ENCODE measurements at places on chromosomes 5 and 9.

GRCh38 chr5:139182528-139183296 lies 15.5 kb downstream of the SIL1 start:
- no peak for DNase-seq

DNA sequence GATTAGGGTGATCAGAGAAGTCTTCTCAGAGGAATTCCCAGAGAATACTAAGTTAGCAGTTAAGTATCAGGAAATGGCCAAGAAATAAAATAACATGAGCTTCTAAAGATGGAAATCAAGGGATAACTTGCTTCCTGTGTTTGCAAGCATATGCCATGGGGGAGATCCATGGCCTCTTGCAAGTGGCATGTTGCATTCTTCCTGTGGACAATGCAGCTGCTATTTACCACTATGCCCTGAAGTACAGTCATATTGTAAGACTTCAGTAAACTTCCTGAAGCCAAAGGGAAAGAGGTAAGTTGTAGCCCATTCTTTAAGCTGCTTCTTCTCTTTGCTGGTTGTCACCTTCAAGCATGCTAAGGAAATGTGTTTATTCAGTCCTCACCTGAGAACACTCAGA lies 154.7 kb upstream of the RUSC2 start:
- peak; percentile 33 for DNase-seq

- no peak for DNase-seq
Measured at GRCh38 chr9:77017505-77017894, 2.0 kb upstream of the FOXB2 start.

GRCh38 chr9:134597041-134597913 lies 44.3 kb upstream of the COL5A1 start:
- DNase-seq = no peak

GRCh38 chr5:149423794-149424268 lies 44.7 kb upstream of the IL17B start:
- no peak for DNase-seq

- no peak for DNase-seq
Measured at GRCh38 chr5:88245241-88245892, 23.3 kb downstream of the TMEM161B start.

GRCh38 chr5:41817625-41818301 lies 52.5 kb downstream of the OXCT1 start:
- no peak for DNase-seq

GRCh38 chr5:65489119-65489518 lies 7.4 kb upstream of the ADAMTS6 start:
- no peak for DNase-seq

- no peak for DNase-seq
Measured at GRCh38 chr5:120564013-120564412, 99.9 kb downstream of the PRR16 start.

- peak; percentile 67 for DNase-seq
Measured at GRCh38 chr5:67693956-67694809, 497.6 kb upstream of the CD180 start.

- no peak for DNase-seq
Measured at GRCh38 chr5:73172951-73173350, at the start of gene TMEM174. Gene TMEM174 (plus strand): TSS chr5:73173193. CDS start chr5:73173244, 51 bp downstream.

DNA sequence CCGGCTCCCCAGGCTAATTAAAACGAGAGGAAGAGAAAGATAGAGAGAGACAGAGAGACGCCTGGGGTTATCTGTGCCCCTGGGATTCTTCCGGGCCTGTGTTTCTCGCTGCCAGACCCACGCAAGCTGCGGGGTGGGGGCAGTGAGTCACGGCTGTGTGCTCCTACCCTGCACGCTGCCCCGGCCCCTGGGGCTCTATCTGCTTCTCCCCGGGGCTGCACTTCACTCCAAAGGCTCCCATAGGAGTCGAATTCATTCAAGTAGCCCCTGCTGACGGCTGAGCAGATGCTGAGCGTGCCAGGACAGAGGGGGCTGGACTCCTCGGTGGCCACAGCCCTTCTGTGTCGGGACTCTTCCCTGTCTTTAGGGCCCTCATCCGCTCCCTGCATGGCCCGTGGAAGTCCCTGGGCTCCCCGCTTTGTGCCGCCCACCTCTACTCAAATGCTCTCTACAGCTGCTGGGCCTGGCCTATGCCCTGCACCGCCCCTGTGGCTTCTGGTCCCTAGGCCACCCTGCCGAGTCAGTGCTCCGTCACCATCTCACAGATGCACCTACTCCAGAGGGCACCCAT lies 22.8 kb downstream of the SARDH start:
- DNase-seq = no peak

- DNase-seq = peak; percentile 85
Measured at GRCh38 chr5:142717582-142718215, 31.8 kb upstream of the FGF1 start.

- DNase-seq = peak; percentile 34
Measured at GRCh38 chr9:134099123-134099761, 31.4 kb upstream of the BRD3 start.

GRCh38 chr5:80177236-80177635 lies 78.6 kb downstream of the SERINC5 start:
- DNase-seq = no peak

GRCh38 chr9:115058684-115059315 lies 59.2 kb downstream of the TNC start:
- peak; percentile 80 for DNase-seq
